Cerebellar nuclear complex (tissue), 1 donor: ENCODE measurements at places on chromosomes 1 and 21.

DNA sequence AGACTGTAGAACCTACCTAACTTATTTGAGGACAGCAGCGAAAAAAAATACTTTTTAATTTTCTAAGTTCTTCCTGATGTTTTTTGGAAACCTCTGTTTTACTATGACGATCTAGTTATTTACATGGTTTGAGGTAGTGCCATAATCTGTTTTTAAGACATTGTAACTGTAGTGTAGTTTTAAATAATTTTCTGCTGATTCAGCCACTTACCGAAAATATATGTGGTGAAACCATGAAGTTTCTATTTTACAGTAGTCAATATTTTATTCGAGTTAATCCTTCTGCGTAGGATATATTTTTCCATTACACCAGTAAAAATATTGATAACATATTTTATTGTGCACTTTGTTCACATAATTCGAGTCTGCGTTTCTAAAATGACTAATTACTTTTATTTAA is 121.7 kb upstream of the RRP15 start:
- DNase-seq, result no peak

DNA sequence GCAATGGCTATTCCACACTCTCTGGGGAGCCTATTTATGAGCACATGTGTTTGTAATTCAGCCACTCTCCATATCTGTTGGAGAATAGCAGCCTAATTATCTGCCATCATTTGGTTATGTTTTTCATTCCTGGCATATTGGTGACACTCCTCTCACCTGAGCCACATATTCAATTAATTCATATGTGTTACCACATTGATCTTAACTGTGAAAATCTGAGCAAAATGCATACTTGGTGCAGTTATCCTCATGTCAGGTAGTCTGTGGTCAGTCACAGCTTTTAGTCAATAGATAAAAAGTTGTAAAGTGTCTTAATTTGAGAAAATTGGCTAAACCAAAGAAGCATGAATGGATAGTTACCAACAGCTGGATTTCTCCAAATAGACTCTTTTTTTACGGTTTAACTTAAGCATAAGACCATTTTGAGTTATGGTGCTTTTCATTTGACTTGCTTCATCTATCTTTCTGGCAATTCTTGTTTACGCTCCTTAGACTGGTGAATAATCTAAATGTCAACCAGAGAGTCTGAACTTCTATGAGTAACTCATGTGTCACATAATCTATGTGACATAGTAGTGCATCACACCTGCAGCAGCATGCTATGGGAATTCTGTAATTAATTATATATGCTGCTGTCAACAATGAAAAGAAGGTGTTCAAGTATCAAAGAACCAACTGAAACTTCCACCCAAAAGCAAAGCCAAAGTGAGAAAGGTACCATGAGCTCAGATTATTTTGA is 187.7 kb upstream of the SGIP1 start:
- DNase-seq, result no peak

- DNase-seq, result no peak
Measured at GRCh38 chr1:61241411-61241838, 159.1 kb downstream of the NFIA start.

GRCh38 chr1:204103431-204103741 is 30.5 kb downstream of the SOX13 start:
- no peak for DNase-seq

GRCh38 chr1:53636621-53637171 is 102.3 kb downstream of the GLIS1 start:
- DNase-seq, result no peak

DNA sequence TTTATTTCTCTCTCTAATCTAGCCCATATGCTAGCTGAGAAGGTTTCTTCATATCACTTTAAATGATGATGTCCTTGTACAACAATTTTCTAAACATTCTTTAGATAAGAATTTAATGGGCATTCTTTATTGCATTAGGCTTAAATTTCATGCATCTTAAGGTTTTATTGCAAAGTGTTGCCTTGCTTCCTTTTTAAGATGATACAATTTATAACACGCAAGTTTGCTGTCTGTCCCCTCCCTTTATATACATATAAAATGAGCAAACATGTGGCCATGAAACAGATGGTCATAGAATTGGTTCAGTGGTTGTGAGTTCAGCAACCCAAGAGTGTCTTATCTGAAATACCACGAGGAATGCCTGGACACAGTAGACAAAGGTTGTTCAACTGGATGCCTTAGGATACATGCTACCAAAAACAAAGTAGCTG is 12.1 kb downstream of the NBPF3 start:
- DNase-seq, result no peak

- DNase-seq, result no peak
Measured at GRCh38 chr1:15820478-15820877, 13.0 kb upstream of the UQCRHL start.
